ENCODE measurements at places on chromosomes 3 and 15.

DNA sequence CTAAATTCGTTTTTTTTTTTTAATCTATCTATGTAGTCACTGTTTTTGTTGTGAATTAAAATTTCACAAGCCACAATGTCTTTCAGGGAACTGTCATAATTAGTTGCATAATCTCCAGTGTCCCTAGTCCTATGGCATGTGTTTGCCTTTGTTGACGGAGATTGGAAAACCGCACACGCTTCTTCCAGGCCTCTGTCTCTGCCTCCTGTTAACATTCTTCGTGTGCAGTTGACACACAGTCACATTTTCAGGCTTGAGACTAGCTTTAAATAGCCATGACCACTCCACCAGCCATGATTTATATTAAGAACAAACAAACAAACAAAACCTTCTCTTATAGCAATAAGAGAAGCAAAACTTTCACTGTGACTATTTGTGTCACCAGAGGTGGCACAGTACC is 139.8 kb downstream of the DUT start:
- DNase-seq = no peak

DNA sequence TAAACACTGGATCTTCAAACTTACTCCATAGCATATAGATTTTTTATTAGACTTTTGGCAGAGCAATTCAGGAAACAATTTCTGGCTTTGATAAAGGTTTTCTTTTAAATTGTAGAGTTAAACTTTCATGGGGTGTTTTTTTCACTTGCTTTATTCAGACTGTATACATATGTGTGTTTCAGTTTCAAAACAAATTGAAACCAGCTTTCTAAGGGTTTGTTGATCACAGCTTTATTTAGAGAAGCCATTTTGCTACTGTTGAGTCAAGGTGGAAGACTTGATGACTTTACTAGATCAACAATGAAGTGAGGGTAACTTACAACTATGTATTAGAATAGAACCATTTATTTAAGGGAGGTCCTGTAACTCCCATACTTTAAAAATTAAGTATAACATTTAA is 6.2 kb downstream of the UBE2E1 start:
- DNase-seq = no peak

GRCh38 chr15:67779549-67780111 is 45.7 kb upstream of the SKOR1 start:
- no peak for DNase-seq

DNA sequence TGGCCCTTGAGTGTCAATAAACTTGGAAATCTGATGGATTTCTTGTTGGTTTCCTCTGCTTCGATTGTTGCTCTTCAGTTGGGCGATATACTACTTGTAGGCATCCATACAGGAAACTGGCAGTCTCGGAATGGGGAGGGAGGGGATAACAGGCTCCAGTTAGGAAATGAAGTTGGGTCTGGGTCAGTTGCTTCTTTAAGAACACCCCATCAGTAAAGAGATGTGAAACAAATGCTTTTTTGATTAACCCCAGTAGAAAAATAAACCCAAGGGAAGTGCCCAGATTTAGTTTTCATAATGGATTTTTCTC is 681 bp downstream of the CHMP2B start:
- no peak for DNase-seq

- peak; percentile 83 for DNase-seq
These were observed 677.4 kb downstream of the SQOR start for GRCh38 chr15:46312133-46312740.

GRCh38 chr3:185988080-185988815 is 50.4 kb upstream of the TRA2B start:
- DNase-seq = no peak

DNA sequence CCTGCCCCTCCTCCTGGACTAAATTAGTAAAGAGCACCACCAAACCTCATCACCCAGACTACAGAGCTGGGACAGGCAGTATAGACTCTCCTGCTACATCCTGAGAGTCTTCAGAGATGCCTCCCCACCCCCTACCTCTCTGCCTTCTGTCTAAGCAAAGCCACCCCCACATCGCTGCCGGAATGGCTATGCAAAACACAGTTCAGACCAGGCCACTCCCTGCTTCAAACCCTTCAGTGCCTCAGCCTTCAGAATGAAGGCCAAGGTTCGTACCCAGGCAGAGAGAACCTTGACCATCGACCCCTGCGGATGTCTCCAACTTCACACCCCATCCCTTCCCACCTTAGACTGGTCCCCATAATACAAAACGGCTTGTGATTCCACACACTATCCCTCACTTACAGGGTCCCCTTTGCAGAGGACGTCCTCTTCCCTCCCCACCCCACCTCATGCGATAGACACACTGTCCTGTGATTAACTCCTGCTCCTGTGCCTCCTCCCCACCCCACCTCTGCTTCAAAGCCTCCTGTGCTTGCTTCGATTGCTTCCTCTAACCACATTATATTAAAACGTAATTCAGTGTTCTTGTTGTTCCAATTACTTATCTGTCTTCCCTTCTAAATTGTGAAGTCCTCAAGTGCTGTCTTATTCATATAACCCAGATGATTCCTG is 175.3 kb downstream of the UACA start:
- DNase-seq = no peak

- DNase-seq = peak; percentile 10
These were observed 46.4 kb downstream of the MORC1 start for GRCh38 chr3:109071350-109072142.

DNA sequence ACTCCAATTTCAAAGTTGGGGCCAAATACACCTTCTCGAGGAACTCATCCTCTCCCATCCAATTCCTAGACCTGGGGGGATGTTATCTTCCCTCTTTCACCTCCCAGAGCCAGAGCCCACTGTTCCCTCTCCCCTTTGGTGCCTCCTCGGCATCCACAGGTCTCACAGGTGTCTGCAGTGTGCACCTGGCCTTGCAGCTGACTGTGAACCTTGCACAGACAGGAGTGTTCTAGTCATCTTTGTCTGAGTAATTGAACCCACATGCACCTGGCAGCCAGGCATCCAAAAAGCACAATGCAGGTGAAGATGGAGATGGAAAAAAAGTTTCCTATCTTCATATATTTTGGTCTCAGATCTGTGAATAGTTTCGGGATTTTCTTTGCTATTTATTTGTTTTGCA is 30.8 kb downstream of the PCOLCE2 start:
- DNase-seq = no peak

- DNase-seq = no peak
These were observed 261.3 kb downstream of the XXYLT1 start for GRCh38 chr3:195009616-195010015.

DNA sequence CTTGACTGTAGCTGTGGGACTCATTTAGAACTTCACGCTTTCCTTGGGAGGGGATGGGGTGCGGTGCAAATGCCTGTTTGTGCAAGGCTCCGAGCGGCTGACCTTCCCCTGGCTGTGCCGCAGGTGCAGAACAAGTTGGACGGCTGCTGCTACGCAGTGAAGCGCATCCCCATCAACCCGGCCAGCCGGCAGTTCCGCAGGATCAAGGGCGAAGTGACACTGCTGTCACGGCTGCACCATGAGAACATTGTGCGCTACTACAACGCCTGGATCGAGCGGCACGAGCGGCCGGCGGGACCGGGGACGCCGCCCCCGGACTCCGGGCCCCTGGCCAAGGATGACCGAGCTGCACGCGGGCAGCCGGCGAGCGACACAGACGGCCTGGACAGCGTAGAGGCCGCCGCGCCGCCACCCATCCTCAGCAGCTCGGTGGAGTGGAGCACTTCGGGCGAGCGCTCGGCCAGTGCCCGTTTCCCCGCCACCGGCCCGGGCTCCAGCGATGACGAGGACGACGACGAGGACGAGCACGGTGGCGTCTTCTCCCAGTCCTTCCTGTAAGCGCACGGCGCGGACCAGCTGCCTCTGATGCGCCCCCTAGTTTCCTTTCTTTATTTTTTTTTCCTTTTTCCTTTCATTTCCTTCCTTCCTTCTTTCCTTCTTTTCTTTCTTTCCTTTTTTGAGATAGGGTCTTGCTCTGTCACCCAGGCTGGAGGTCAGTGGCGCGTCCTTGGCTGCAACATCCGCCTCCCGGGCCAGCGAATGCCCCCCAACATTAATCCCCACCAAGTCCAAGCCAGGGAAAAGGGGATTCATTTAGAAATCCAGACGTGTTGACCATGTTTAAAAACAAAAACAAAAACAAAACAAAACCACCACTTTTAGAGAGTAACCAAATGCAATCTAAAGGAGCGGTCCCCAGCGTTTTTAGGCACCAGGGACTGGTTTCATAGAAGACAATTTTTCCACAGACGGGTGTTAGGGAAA is 42.7 kb downstream of the EIF2AK4 start:
- DNase-seq = peak; percentile 62

DNA sequence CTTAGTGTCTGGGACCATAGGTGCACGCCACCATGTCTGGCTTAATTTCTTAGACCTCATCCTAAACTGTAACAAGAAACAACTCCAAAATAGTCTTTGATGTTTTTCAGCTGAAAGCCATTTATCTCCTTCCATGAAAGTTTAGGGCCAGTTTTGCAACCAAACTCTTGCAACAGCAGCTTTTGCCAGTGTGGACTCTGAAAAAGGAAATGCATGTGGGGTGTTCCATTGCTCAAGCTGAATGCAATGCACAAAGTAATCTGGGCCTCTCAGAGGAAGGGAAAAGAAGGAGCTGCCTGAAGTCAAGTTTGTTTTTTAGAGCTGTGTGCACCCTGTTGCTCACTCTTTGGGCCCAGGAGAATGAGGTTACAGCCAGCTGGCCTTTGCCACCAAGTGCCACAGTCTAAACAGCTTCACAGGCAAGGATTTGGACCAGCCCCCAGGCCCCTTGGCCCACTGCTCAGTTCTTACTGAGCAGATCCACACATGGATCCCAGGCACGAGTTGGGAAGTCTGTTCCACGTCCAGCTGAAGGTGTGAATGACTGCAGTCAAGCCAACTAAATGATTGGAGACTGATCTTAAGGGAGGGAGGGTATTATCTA is 212.3 kb upstream of the LRRFIP2 start:
- DNase-seq = no peak

DNA sequence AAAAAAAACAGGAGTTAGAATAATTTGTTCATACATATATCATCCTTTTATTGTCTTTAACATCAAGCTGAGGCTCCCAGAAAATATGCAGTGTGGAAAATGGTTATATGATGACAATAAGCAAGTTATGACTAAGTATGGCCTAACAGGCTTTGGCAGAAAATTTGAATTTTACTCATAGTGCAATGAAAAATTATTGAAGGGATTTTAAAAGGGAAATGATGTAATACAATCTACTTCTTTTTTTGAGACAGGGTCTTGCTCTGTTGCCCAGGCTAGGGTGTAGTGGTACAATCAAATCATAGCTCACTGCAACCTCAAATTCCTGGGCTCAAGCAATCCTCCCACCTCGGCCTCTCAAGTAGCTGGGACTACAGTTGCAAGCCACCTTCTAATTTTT is 78.7 kb downstream of the FAIM start:
- DNase-seq = no peak

GRCh38 chr3:79983118-79983517 is 215.3 kb upstream of the ROBO1 start:
- no peak for DNase-seq

DNA sequence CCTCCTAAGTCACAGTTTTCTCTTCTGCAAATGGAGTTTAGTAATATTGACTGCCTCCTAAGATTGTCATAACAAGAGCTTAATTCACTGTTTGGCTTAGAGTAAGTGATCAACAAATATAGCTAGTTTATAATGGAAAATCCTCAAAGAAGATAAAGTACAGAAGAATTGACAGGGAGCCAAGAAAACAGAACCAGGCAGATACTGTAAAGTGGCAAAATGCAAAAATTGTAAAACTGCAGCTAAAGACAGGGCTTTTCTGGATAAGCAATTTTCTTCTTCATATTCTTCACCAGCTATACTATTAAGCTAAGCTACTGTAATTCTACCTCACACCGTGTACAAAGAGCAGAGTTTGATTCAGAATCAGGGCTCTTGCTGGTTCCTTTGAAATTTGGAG is 148.6 kb downstream of the ARPP21 start:
- DNase-seq = no peak

DNA sequence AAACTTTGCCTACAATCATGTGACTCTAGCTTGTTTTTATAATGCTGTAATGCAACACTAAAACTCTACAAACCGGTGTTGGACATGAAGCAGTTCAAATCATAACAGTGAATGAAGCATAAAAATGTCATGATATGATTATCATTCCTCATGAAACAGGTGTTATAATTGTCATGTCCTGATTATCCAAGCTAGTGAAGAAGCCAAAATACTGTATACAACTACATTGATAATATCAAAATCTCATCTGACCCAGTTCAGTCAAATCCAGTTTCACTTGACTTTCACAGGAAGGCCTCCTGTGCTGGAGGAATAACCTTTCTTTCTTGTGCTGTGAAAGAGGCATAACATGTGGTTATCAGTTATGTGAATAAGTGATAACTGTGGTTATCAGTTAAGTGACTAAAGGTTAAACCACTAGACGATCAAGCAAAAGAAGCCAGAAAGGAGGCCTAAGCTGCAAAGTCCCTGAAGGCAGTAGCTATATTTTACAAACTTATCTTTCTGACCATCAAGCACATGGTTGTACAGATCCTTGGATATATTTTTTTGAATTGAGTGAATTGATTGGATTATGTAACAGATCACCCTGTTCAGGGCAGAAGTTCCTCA is 296.4 kb downstream of the TUSC7 start:
- DNase-seq = peak; percentile 12

DNA sequence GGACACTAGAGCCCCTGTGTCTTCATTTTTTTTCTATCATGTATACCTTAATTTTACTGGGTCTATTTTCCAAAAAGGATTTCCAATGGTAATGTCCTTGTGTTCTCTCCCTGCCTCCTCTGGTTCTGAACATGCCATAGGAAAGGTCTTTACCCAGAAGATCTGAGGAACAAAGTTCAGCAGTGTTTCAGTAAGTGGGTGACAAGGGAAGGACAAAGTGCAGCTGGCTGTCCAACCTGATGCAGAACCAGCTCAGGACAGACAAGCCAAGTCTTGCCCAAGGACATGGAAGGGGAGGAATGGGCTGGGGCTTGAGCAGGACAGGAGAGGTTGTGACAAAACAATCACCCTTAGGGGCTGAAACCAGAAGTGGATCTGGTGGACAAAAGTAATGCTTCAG is 61.2 kb upstream of the STRIT1 start:
- DNase-seq = no peak

GRCh38 chr3:127408022-127408683 is 120.3 kb upstream of the PRR20G start:
- no peak for DNase-seq

DNA sequence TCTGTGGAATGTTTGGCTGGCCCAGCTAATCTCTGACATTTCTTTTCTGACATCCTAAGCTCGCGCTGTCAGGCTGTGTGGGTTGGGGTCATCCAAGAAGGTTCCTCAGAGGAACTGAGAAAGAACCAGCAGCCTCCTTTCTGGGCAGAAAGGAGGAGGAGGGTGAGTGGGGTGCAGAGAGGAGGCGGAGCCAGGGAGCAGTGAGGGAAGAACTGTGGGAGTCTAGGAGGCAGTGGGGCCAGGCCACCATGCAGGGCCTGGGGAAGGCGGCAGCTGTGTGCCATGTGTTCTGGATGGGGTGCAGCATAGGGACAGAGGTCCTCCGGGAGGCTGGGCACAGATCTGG is 5.3 kb downstream of the SEMA7A start:
- DNase-seq = no peak

DNA sequence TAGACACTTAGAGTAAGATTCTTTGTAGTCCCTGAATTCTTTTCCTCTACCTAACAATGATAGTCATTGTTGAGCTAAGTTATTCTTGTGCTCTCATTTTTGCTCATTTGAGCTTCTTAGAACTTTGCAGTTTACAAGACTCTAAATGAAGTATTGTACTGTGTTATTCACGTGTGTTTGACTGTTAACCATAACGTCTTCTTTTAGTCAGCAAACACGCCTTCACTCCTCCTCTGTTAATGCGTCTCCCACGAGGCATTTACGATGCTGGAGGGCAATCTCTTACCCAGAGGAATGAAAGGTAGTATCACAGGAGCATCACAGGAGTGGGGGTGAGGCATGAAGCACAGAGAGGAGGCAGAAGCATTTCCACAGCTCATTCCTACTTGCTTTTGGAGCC is 14.8 kb upstream of the P2RY14 start:
- no peak for DNase-seq
